ENCODE measurements at places on chromosomes 7 and 10. TPM values are rescaled to one million over a fixed set of nuclear protein-coding genes. Genes with fewer than 3 reads are reported as not detected.

The FBXO24 gene
- polyA plus RNA-seq = 0.27 TPM

The SPDYE2B gene
- not detected for polyA plus RNA-seq

The NCF1 gene
- polyA plus RNA-seq = 1.1 TPM

The DPP6 gene
- polyA plus RNA-seq = 0.07 TPM

The LEP gene
- 1.4 TPM for polyA plus RNA-seq

- peak; percentile 92 for DNase-seq
Observed at GRCh38 chr10:31602541-31603234, 283.7 kb downstream of the ZEB1 start.

DNA sequence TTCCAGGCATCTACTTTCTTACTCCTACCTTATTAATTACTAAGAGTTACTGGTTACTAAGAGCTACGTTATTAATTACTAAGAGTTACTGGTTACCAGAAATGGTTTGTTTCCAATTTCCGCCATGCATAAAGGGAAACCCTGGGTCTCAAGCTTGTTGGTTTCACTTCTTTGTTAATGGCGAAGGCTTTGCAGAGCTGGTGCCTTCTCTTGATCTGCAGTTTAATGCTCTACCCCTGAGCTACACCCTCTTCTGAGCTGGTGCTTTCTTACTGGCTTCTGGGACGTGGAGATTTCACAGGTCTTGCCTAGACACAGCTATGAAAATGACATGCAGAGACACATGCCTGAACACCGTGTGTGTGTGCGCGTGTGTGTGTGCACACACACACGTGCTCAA is 560 bp downstream of the CPA4 start:
- DNase-seq = no peak

- DNase-seq = no peak
Observed at GRCh38 chr7:129610709-129611245, 743 bp upstream of the NRF1 start.

GRCh38 chr7:55591282-55591931 is 19.1 kb upstream of the VOPP1 start:
- no peak for DNase-seq

- peak; percentile 86 for DNase-seq
Observed at GRCh38 chr7:131105799-131106680, 221.6 kb upstream of the MKLN1 start.

GRCh38 chr10:29434111-29434510 is 145.2 kb downstream of the LYZL1 start:
- DNase-seq = no peak

- DNase-seq = peak; percentile 29
Observed at GRCh38 chr10:107163076-107163855, 1.2 kb downstream of the SORCS1 start.

DNA sequence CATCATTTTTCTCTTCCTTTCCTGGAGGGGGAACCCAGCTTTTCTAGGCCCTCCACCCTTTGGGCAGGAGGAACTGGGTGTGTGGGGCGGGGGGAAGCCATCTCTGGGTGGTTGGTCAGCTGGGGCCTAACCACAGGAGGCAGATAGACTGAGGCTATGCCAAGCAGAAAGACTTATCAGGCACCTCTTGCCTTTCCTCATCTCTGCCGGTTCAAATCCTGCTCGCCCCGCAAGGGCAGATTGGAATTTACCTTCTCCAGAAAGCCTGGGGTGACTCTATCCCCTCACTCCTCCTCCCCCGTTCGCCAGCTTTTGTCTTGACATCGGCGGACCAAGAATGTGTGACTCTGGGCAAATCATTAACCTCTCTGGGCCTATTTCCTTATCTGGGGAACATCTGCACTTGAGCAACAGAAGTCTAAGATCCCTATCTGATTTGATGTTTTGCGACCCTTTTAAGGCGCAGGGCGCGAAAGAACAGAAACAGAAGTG is 584 bp upstream of the GARS1 start:
- peak; percentile 50 for DNase-seq

DNA sequence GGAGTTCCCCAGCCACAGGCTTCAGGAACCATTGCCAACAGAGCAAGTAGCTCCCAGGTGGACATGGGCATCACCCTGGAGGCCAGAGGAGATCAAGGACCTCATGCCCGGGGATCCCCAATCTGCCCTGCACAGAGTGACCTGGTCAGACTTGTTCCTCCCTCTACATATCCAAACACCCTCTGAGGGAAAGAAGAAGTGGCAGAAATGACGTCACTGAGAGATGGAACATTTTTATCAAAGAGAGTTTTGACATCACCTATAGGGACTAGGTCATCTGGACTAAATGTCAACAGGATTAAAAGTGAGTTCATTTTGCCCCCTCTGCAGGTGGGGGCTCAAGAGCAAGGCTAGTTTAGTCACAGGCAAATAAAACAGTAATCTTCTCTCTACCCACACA is 273.7 kb downstream of the SKAP2 start:
- DNase-seq = no peak

GRCh38 chr10:550665-551372 is 138.6 kb downstream of the DIP2C start:
- DNase-seq = no peak

DNA sequence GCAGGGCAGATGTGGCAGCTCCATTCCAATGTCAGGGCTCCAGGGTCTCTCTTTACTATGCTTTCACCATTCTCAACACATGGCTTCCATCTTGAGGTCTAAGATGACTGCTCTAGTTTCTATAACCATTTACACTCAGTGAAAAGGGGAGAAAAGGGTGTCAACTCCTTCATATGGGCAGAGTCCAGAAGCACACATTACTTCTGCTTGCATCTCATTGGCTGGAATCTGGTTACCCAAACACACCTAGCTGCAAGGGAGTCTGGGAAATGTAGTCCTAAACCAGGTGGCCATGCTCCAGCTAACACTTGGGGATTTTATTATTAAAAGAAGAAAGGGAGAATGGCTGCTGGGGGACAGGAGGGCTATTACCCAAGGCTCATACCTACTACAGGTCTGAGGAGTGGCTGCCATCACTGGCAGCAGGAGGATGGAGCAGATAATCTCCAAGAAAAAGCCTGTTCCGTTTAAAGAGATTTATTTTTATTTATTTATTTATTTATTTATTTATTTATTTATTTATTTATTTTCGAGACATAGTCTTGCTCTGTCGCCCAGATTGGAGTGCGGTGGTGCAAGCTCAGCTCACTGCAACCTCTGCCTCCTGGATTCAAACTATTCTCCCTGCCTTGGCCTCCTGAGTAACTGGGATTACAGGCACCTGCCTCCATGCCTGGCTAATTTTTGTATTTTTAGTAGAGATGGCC is 29.1 kb upstream of the LBX1 start:
- no peak for DNase-seq

GRCh38 chr10:47255033-47255813 is 44.8 kb upstream of the GDF10 start:
- DNase-seq = no peak

DNA sequence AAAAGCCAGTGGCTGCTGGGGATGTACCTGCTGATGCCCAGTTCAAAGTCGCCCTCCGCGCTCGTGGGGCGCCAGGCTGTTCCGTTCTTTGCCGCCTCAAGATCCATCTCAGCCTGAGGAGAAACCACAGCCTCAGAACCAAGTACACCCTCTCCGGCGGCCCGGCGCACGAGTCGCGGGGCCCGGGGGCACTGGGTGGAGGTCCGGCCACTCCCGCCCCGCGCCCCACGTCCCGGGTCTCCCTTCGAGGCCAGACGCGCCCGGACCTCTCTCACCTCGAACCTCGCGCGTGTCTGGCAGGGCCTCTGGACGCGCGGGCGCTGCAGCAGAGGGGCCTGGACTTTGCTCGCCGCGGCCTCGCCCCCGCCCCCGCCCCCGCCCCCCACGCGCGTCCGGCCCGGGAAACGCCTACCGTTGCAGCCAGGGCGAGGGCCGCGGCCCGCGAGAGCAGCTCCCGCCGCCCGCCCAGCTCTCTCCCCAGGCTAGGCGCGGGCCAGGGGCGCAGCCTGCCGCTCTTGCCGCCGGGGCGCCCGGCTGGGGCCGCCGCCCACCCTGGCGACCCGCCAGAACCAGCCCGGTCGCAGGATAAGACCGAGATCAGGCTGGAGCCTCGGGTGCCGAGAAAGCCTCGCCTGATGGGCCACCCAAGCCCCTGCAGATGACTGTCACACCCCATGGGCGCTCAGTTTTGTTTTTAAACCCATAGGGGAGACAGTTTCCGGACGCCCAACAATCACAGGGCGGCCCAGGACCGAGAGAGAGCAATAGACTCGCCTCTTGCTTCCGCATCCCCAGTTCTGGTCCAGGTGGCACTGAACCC is at the start of gene ABCB4:
Gene ABCB4, minus strand, starts transcription at position 322 of the 820 bp plus-strand sequence. Its CDS starts 215 bp downstream, at position 107.
- DNase-seq = peak; percentile 22

- no peak for DNase-seq
Observed at GRCh38 chr7:85070967-85071628, 115.8 kb downstream of the SEMA3D start.

DNA sequence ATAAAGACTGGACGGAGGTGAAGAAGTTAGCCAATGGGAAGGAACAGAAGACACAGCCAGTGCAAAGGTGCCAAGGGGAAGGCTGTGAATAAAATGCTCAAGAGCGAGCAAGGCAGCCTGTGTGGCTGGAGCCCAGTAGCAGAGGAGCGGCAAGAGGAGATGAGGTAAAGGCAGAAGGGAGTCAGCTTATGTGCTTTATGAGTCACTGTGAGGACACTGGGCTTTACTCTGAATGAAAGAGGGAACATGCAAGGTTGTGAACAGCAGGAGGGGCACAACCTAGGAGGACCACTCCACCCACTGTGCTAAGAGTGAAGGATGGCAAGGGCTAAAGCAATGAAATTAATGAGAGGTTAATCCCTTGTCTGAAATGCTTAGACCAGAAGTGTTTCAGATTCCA is 129.0 kb upstream of the ODAD2 start:
- no peak for DNase-seq
